ENCODE measurements at places on chromosomes 6 and 20. TPM values are rescaled to one million over a fixed set of nuclear protein-coding genes. Genes with fewer than 3 reads are reported as not detected.

Gene COX4I2
- total RNA-seq = not detected

Gene CST2
- not detected for total RNA-seq

Gene DDX39B
- 303 TPM for total RNA-seq

Gene PRDM1
- 1.8 TPM for total RNA-seq

Gene AK9
- total RNA-seq = 54.7 TPM

Gene SNHG17
- 6.9 TPM for total RNA-seq

Gene EEF1E1
- total RNA-seq = 42.4 TPM

Gene NTSR1
- 2.1 TPM for total RNA-seq

Gene RFX6
- total RNA-seq = not detected

Gene HTR1E
- 3.7 TPM for total RNA-seq

Gene ARMC2
- 29.5 TPM for total RNA-seq

Gene EXOC2
- 52.1 TPM for total RNA-seq

Gene RIPPLY2
- total RNA-seq = 7.8 TPM

Gene TRIM10
- 0.23 TPM for total RNA-seq

Gene SLC24A3
- total RNA-seq = 50.5 TPM

Gene RNF144B
- total RNA-seq = 6.0 TPM

Gene HSD17B8
- 2.5 TPM for total RNA-seq

Data from diencephalon (tissue), 1 donor.